ENCODE measurements at places on chromosomes 5 and 9.

DNA sequence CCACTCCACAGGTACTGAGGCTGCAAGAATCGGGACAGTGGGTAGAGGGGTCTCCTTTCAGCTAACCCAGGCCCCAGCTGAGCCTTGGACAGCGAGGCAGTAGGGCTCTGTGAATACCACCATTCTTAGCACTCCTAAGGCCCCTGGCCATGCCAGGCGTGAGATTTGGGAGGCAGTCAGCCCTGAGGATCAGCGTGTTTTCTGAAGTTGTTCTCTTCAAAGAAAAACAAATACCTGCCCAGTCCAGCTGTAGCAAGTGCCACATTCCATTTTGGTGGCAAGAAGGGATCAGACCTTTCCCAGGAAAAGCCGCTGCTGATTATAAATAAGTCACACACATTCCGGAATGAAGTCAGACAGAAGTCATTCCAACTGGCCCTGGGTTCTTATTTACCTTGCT, 47.8 kb downstream of the RALGPS1 start:
- DNase-seq, result no peak

- no peak for DNase-seq
Measured at GRCh38 chr5:66080664-66081063, 63.4 kb upstream of the SREK1 start.

DNA sequence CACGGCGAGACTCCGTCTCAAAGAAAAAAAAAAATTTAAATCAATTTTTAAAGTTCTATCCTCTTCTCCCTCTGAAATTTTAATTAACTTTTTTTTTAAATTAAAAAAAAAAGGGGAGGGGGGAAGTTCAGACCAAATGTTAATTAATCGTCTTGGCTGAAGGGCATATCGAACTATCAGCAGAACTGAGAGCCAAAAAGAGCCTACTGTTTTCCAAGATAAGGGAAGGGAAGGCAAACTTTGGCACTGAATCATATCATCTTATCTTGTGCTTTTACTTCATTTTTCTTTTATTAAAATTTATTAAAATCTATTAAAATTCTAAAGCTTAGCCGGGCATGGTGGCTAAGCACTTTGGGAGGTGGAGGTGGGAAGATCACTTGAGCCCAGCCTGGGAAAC, 45.9 kb upstream of the MTMR12 start:
- no peak for DNase-seq

- DNase-seq, result no peak
Measured at GRCh38 chr9:13274886-13275641, 4.4 kb downstream of the MPDZ start.

DNA sequence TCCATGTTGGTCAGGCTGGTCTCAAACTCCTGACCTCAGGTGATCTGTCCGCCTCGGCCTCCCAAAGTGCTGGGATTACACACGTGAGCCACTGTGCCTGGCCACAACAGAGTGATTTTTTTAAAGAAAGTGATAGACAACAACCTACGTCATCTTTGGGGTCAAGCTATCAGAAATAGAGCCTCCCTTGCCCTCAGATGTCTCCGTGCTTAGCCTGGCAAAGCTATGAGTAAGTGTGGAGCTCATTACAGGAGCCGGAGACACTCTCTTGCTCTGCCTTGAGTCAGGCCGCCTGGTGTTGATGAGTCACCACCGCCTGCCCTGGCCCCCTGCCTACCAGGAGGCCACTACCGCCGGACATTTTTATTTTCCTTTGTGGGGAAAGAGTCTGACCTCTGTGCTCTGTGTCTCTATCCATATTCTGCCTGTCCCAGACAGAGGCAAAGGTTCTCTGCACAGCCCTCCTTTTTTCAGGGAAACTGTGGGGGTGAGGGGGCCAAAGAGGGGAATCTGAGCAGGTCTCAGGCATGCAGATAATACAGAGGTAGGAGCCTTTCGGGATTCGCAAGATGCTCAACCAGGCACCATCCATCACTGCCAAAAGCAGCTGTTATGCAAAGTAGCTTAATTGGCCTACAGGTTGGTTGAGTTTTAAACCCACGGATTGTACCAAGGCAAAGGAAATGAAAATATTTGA, 123.7 kb upstream of the CPEB4 start:
- DNase-seq, result peak; percentile 74

- DNase-seq, result peak; percentile 52
Measured at GRCh38 chr5:174571662-174572397, 152.6 kb upstream of the MSX2 start.

DNA sequence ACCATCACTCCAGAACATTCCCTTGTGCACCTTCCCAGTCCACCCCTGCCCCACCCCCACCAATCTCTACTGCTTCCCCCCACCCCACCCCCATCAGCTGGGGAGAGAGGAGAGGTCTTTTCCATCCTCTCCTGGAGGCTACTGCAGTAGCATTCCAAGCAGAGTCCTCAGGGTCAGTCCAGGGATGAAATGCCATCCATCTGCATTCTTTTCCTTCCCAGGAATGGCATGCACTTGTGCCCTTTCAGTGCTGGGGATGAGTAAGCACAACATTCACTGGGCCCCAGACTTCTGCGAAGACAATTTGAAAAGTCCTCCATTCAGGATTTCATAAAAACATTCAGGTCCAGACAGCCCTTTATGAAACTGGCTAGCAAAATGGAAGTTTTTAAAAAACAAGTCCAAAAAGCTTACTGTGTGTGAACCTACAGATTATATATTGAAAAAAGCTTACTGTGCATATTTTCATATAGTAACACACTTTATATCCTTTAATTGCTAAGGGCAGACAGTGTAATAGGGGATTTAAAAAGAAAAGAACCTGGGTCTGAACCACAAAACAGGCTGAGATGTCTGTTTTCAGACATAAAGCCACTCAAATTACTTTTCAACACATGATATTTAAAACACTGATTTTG, 50.0 kb upstream of the GOLPH3 start:
- peak; percentile 62 for DNase-seq

DNA sequence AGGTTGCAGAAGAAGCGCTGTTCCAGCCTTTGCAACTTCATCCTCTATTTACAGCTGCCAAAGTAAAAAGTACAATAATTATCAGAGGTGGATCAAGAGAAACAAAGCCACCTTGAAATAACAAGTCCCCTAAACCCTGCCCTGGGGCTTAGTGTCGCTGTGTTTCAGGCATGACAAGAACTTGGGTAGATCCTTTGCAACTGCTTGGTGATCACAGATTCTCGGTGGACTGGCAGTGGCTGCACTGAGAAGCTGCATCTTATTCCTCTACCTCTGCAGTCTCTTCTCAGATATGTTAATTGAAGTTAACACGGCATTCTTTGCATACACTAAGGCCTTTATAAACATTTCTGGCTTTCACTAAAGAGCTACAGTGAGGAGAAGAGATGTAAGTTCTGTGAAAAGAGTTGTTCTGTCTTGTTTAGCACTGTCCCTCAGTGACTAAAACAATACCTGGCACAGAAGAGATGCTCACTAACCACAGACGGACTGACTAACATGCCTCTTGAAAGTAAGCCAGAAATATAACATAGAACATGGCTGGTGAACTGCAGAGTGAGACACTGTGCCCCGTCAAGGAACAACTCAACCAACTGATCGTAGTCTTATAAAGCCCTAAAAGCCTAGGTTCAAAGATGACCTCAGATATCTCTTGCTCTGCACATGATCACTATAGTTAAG, 144.2 kb downstream of the MLLT3 start:
- DNase-seq, result no peak

All from H7 (cell line).